ENCODE measurements at places on chromosomes 11 and 22. TPM values are rescaled to one million over a fixed set of nuclear protein-coding genes. Genes with fewer than 3 reads are reported as not detected.

DNA sequence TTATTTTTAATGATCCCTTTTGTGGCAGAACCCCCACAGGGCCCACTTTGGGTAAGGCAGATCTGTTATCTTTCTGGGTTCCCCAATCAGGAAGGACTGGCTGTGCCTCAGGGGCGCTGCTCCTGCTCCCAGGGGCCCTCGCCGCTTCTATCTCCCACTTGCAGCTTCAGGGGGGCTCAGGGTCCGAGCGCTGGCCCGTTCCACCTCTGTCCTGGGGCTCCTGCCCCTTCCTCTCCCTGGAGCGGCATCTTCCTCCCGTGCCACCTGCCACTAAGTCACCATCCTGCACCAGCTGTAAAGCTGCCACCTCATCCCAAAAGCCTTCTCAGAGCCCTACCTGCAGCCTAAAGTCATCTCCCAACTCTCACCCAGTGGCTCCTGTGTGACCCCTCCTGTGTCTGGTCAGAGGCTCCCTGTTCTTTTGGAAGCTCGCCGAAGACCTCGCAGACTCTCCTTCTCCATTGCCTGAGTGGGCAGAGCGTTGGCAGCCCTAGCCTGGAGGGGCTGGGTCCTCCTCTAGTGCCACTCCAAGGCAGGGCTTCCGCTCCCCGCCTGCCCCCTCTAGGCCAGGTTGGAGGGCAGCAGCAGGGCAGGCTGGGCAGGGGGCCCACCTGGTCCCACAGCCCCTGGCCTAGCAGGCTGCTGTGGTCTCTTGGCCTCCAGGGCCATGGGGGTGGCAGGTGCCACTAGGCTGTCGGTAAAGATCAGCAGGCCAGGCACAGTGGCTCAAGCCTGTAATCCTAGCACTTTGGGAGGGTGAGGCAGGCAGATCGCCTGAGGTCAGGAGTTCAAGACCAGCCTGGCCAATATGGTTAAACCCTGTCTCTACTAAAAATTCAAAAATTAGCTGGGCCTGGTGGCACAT lies 106.7 kb downstream of the MORC2 start:
- DNase-seq, result no peak

GRCh38 chr11:123194337-123195187 lies 486 bp downstream of the CLMP start:
- no peak for DNase-seq

DNA sequence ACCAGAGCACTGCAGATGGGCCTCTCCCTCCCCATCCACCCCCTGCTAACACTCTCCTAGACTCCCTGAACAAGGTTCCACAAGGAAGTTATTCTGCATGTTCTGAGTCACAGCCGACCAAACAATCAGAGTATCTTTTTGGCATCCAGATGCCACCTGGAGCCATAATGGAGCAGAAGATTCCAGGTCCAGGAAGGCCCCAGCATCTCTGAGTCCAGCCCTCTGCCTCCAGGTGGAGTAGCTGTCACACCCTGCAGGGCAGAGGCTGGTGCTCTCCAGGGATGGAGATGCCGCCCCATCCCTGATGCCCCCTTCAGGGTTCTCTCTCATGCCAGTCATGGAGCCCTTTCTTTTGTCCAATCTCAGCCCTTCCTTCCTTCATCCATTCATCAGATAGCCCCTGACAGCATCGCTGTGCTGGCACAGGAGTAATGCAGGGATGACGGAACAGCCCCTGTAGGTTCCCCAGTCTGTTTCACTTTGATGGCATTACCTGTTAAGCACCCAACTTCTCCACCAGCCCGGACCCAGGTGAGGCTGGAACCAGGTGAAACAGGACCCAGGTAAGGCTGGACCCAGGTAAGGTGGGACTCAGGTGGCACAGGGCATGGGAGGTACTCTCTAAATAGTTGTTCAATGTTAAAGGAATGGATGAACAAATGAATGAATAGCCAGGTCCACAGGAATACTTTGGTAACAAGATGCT lies 20.1 kb upstream of the TSKU start:
- no peak for DNase-seq

- no peak for DNase-seq
Measured at GRCh38 chr22:20206709-20207215, 55.9 kb upstream of the CCDC188 start.

DNA sequence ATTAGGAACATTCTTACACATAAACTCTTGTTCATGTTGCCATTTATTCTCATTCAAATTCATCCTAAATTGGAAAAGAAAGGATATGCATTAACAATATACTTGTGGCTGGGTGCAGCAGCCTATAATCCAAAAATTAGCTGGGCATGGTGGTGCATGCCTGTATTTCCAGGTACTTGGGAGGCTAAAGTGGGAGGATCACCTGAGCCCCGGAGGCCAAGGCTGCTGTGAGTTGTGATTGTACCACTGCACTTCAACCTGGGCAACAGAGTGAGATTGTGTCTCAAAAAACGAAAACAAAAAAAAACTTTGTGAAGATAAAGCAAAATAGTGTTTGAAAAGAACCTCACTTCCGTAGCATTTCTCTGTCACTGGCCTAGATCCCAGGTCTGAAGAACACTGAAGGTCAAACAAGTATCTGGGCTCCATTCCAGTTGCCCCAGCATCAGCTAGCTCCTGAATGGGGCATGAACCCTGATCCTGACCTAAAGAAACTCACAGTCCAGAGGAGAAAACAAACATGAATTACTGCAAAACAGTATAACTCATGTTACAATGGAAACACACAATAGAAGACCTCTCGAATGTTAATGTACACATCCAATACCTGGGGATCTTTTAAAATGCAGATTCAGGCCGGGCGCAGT lies 32.2 kb downstream of the TUG1 start:
- DNase-seq, result no peak

- no peak for DNase-seq
Measured at GRCh38 chr11:9887472-9887871, 223.6 kb downstream of the SWAP70 start.

DNA sequence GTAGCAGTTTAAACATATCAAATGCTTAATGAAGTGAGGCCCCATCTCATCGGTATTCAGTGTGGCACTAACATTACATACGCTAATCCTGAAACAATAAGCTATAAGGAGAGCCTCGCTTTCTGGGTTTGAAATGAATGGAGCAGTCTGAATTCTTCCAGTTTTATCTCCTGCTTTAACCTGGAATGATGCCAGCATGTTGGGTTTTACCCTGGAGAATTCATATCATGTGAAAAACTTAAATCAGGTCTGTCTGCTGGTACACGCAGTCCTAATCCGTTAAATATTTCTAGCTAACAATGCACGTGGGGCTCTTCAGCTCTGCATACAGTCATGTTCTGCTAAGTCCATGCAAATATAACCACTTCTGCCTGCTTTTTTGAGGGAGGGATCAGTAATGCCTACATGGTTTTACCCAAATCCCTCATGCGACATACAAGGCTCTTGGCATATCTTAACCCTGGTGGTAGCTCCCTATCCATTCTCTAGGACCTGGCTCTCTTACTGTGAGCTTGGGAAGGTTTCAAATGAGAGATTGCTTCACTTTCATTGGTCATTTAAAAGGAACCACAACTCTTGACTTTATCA lies 92.7 kb downstream of the COMMD9 start:
- DNase-seq, result no peak

DNA sequence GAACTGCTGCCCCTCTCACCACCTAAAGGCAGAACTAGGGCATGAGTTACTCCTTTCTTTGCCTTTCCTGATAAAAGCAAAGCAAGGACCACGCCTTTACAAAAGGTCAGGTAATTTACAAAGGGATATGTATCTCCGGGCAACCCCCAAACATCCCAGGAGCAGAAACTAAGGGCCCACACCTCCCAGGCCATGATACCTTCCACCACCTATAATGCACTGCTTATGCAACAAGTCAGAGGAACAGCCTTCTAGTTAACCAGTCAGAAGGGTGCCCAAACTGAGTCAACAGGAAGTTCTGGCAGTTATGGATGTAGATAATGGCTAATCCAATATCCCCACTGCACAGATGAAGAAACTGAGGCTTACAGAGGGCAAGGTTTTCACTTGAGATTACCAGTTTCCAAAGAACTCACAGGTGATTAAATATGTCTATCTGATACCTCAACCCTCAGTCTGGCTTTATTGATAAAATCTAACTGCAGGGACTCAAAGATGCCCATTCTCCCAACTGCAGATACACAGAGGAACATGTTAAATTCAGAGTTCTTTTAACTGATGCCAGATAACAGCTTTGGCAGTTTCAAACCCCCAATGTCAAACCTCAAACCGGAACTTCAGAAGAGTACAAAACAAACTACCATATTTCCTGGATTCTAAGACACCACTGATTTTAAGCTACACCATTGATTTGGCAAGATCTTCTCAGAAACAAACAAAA lies 16.8 kb upstream of the CASTOR1 start:
- peak; percentile 83 for DNase-seq

- no peak for DNase-seq
Measured at GRCh38 chr22:42752230-42752746, 31.6 kb upstream of the A4GALT start.

GRCh38 chr11:125114518-125114917 lies 3.1 kb upstream of the TMEM218 start:
- DNase-seq, result no peak

- no peak for DNase-seq
Measured at GRCh38 chr11:99505316-99505715, 484.6 kb downstream of the CNTN5 start.

DNA sequence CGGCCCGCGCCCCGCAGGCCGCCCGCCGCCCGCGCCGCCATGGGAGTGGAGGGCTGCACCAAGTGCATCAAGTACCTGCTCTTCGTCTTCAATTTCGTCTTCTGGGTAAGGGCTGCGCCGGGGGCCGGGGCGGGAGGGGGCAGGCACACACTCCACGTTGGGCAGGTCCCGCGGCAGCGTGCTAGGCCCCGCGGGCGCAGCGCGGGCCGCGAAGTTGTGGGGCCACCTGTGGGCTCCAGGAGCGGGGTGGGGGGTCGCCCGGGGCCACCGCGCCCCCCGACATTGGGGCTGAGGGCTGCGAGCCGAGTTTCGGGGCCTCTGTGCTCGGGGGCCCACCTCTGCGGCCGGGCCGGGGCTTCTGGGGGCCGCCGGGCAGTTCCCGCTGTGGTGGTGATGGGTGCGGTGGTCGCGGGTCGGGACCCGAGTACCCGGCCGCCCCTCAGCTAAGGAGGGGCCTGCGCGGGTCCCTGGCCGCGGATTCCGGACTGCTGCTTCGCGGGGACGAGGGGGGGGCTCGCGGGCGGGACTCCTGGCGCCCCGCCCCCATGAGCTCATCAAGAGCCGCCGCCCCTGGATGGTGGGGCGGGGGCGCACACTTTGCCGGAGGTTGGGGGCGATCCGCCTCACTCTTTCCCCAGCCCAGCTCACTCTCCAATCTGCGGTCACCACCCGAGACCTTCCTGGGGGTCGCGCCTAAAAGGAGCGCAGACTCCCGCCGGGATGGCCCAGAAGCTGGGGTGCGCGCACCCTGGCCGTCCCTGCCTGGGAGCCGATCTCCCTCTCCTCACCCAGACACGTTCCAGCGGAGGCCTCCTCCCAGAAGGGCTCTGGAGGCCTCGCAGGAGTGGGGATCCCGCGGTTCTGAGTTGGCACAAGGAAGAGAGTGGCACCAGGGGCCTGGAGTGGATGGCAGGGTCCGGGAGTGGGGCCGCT lies 667 bp downstream of the CD81 start:
- no peak for DNase-seq

GRCh38 chr22:49976439-49977175 lies 16.0 kb downstream of the PIM3 start:
- DNase-seq, result peak; percentile 59

- peak; percentile 25 for DNase-seq
Measured at GRCh38 chr22:39664485-39665200, 94.1 kb downstream of the CACNA1I start.

DNA sequence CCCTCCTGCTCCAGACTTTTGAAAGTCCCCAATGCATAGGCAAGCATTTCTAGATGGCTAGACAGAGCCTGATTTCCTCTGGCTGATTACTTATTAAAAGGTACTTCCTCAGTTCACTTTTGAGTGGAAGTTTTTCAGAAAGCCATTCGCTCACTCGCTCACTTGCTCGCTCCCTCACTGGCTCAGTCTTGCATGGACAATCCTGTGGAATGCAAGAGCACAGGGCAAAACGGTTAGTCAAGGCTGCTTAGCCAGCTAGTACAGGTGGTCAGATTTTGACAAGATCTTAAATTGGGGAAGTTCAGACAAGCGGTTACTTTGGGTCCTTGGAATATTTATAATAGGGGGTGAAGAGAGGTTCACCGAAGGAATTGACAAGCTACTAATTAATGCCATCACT lies 101.0 kb downstream of the ARL14EP start:
- DNase-seq, result no peak

DNA sequence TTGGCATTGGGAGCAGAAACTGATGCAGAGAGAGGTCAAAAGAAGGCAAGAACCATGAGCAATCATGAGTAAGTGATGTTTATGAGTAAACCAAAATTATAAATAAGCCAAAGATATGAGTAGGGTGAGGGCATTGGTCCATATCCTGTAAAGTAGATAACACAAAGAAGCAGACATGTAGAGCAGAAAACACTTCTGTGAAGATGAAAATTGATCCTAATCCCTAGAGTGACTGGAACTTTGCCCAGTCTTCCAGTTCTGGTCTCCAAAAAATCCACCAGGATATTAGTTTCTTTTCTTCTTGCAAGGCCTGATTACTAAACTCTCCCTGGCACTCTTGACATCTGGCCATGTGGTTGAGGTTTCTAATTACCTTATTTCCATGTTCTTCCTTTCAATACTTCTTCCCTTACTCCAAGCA lies 13.7 kb upstream of the DRD2 start:
- no peak for DNase-seq

DNA sequence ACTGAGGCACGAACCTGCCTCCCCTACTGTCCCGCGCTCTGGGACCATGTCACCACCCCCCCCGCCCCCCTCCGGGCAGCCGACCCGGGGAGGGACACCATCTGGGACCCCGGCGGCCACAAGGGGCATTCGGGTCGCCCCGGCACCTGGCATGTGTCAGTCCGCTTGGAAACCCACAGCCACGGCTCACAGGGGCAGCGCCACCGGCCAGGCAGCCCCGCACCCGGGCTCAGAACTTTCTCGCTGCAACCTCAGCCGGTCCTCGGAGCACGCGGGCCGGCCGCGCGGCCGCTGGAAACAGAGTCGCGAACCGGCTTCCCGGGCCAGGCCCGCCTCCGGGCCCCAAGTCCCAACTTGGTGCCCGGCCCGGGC lies 159.9 kb upstream of the GRK3 start:
- DNase-seq, result no peak

DNA sequence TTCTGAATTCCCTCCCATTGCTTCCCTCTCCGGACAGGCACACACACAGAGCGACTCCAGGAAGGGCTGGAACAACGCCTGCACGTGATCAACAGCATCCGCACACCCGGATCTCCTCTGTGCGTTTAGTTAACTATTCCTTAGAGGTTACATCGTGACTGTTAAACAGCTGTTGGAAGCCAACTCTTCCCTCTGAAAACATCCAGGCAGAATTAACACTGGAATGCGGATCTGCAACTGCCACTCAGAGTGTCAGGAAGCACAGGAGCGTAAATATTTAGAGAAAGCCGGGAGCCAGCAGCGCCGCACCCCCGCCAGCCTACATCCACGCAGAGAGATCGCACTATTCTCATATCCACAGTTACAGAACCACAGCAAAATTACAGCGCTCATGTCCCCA lies 46.2 kb downstream of the SHANK2 start:
- no peak for DNase-seq

GRCh38 chr22:19773470-19774040 lies 13.0 kb downstream of the TBX1 start:
- no peak for DNase-seq

MS4A6A gene
- total RNA-seq, result 2.5 TPM

SCN3B gene
- total RNA-seq, result not detected

OR6Q1 gene
- total RNA-seq, result not detected

MIOX gene
- total RNA-seq, result not detected

HBB gene
- total RNA-seq, result not detected

CCDC87 gene
- 0.16 TPM for total RNA-seq

NAALAD2 gene
- not detected for total RNA-seq

F2 gene
- not detected for total RNA-seq

CABP2 gene
- not detected for total RNA-seq

RELT gene
- 12.8 TPM for total RNA-seq
